ENCODE measurements at places on chromosomes 16 and 17.

- no peak for DNase-seq
Observed at GRCh38 chr16:47110939-47111338, 32.8 kb downstream of the NETO2 start.

- DNase-seq = no peak
Observed at GRCh38 chr16:73225983-73226382, 178.1 kb upstream of the ZFHX3 start.

DNA sequence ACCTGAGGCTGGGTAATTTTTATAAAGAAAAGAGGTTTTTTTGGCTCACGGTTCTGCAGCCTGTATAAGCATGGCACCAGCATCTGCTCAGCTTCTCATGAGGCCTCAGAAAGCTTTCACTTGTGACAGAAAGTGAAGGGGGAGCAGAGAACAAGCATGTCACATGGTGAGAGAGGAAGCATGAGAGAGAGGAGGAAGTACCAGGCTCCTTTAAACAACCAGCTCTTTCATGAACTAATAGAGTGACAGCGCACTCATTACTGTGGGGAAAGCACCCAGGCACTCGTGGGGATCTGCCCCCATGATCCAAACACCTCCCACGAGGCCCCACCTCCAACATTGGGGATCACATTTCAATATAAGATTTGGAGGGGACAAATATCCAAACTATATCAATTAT is 86.8 kb downstream of the USP32 start:
- DNase-seq = no peak

- peak; percentile 83 for DNase-seq
Observed at GRCh38 chr17:57955183-57955931, at the start of gene CUEDC1. CUEDC1 (minus strand) TSS chr17:57955412; CDS start chr17:57885564, 69,848 bp downstream.

- DNase-seq = no peak
Observed at GRCh38 chr16:79401782-79402181, 198.8 kb downstream of the MAF start.

DNA sequence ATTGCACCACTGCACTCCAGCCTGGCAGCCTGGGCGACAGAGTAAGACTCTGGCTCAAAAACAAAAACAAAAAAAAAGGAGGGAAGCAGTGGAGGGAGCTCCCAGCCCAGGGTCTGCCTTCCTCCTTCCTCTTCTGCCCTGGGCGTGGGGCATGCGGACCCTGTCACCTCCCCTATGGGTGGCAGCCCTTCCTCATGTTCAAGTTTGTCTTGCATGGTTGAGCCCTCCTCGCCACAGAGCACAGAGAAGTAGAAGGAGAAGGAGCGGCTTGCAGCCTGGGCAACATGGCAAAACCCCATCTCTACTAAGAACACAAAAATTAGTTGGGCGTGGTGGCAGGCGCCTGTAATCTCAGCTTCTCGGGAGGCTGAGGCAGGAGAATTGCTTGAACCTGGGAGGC is 21.4 kb upstream of the TIMP2 start:
- DNase-seq = no peak

DNA sequence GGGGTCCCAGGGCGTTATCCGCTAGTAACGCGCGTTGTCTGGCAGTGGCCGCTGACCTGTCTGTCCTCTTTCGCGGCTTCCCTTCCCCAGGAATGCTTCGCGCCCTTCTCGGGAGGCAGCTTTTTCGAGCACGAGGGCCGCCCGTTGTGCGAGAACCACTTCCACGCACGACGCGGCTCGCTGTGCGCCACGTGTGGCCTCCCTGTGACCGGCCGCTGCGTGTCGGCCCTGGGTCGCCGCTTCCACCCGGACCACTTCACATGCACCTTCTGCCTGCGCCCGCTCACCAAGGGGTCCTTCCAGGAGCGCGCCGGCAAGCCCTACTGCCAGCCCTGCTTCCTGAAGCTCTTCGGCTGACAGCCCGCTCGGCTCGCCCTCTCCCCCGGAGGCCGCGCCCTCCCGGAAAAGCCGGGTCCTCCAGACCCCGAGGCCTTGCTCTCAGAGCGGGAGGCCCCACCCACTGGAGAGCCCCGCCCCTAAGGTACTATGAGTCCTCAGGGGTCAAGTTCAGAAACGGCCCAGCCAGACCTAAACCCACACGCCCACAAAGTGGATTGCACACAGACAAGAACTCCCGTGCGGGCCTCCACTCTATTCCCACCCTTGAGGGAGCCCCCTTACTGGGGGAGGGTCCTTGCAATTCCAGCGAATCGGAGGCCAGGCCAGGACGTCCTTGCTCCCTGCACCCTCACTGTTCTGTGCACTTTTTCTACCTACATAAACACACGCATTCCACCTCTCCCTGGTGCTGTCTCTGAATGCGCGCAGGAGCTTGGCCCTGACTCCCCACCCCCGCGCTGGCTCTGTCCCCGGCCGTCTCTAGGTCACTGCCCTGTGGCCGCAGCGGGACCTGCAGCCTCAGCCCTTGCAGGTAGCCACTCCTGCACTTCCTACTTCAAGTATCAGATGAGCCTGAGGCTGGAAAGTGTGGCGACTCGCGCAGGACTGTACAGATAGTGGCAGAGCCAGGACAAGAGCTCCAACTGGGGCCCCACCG is 5.4 kb upstream of the SLC5A2 start:
- peak; percentile 72 for DNase-seq

DNA sequence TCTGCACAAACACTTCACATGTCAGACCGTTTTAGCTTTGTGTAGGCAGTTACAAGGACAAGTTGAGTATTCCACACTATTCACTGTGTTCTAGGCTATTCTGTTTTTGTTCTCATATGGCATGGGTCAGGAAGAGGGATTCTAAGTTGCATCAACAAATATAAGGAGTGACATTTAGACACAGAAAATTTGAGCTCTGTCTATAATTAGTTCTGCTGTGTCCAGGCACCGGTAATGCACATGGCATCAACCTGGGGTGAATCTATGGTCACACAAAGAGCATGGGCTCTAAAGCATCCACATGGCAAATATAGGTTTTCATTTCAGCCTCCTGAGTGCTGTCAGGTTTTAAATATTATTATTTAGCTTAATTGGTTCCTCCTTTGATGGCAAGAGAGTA is 130.4 kb upstream of the PMFBP1 start:
- DNase-seq = no peak

DNA sequence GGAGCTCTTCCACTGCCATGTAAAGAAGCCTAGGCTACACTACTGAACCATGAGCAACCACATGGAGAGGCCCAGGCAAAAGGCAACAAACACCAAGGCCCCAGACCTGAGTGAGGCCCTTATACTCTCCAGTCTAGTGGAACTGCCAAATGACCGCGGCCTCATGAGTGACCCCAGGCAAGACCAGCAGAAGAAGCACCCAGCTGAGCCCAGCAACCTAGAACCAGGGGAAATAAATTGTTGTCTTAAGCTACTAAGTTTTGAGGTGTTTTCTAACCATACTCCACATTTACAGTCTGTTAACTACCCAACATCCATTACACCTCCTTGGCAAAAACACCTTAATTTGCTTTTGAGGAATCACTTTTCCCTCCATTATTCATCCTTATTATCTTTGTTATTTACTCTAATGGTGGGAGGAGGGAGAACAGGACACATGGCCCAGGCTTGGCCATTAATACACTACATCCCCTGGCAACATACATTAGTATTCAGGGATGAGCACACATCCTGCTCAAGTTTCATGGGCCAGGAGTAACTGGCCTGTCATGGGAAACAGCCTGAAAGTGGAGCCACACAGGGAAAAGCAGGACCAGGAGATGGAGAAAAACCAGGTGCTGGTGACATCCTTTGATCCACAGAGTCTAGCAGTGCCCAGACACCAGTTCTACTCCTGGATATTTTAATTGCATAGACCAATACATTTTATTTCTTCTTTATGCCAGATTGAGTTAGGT is 26.2 kb downstream of the SLC39A11 start:
- DNase-seq = no peak

GRCh38 chr16:77897129-77897437 is 108.7 kb downstream of the VAT1L start:
- DNase-seq = no peak

- DNase-seq = no peak
Observed at GRCh38 chr16:77300256-77300655, 101.0 kb downstream of the SYCE1L start.

DNA sequence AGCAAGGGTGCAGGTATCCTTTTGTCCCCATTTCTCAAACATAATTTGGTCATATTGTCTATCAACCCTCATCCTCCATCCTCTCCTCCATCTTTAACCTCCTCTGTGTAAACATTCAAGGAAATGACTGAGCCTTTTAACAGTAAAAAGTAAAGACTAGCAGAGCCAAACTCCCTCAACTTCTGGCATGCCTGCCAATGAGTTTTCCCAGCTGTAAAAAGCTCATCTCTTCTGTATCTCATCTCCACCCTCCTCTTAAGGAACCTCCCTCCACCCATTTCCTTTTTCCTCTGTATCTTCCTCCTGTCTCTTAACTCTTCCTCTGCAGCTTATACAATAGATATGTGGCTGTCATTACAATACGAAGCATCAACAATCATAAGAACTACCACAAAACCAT is 76.9 kb upstream of the PSMD7 start:
- no peak for DNase-seq

DNA sequence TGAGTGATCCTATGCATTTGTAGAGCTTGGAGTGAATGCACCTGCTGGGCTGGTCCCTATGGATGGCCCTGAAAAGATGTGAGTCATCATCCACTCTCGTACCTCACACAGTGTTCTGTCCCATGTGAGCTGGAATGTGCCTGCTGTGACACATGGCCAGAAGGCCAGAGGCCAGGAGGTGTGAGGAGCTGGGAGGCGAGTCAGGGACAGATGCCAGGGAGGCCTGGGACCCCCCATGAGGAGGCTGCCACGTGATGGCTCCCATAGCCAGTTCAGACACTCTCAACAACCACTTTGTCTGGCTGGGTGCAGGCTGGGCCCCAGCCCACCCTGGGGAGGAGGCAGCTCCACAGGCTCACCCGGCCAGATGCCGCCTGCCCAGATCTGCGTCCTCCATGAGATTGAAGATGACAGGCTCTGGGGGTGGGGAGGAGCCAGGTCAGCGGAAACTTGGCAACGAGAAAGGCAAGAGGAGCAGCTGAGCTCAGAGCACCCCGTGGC is 168.8 kb downstream of the C16orf78 start:
- DNase-seq = no peak

- DNase-seq = peak; percentile 81
Observed at GRCh38 chr17:65173284-65173793, 36.2 kb downstream of the RGS9 start.

- DNase-seq = peak; percentile 54
Observed at GRCh38 chr17:40862985-40863733, 3.9 kb downstream of the KRT12 start.

DNA sequence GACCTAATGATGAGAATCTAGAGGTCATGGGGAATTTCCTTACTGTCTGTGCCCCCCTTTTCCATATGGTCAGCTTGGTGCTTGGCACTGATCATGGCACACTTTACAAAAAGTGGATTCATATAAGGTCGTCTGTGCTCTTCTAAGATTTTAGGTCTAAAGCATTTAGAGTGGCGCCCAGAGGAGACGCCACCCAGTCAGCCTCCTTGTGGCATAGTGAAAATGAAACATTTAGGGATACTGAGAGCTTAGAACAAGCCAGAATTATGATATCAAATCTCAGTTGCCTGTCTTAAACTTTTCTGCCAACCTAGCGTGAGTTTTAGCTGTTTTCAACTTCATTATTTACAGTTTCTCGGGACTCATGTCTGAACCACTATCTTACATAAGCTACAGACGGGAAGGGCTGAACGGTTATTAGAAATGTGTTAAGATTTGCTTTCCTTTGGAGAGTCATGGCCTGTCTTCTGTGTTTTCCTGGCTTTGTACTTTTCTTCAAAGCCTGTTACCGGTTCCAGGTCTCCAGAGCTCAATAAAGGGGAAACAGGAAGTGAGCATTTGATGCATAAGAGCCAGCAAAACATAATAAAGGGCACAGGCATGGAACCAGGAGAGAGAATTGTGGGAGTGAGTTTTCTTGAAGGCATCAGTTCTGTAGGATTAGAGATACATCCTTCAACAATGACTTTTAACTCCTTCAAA is 13.7 kb downstream of the ZNRF1 start:
- DNase-seq = no peak

DNA sequence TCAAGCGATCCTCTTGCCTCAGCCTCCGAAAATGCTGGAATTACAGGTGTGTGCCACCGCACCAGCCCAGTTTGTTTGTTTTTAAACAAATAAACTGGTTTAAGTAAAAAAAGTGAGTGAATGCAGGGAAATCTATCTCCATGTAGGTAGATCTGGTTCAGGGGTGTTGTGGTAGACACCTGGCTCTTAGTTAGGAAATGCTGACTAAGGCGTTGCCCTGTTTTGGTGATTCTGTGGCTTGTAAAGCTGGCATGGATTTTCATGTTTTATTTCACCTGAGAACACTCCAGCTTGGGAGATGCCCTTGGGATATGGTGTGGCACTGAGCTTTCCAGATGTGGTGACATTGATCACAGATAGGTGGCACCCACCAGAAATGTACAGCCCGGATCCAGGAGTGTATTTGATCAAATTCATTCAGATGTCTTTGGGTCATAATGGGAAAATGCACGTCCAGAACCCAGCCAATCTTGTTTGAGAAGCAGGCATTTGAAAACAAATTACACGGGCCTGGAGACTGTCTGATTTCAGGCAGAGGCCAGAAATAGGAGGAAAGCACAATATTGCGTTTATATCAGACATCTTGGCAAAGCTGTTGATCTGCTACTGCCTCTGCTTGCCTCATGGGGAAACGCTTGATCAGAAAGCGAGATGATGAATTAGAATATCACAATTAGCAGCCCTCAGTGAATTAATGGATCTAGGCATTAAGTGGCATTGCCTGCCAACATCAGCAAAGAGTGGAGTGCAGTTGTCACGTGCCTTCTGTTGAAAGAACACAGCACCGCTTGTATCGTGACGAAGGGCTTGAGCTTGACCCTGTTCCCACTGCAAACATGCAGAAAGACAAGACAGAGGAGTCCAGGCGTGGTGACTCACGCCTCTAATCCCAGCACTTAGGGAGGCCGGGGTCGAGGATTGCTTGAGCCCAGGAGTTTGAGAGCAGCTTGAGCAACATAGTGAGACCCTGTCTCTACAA is 7.3 kb upstream of the IL34 start:
- DNase-seq = no peak

- DNase-seq = no peak
Observed at GRCh38 chr16:19238406-19238805, 47.1 kb upstream of the CLEC19A start.

DNA sequence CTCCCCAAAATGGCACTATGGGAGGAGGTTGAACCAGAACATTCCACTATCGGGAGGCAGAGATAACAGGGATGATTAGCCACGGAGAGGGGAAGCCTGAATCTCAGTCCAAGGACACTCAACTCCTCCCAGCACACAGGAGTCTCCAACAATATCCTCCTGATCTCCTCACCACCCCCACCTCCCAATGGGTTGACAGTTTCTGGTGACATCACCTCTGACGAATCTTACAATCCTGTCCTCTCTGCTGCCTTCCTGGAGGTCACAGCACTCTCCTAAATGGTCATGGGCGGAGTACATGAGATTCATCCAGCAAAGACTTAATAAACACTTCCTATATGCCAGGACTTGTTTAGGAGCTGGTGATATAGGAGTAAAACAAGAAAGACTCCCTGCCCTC is 80.9 kb downstream of the SLC6A2 start:
- no peak for DNase-seq

All from activated CD8-positive, alpha-beta memory T cell treated with anti-CD3 and anti-CD28 coated beads, Interleukin-2, amount 50 U/mL, for 48 hours (primary cell).